ENCODE measurements at places on chromosomes 1 and 21.

DNA sequence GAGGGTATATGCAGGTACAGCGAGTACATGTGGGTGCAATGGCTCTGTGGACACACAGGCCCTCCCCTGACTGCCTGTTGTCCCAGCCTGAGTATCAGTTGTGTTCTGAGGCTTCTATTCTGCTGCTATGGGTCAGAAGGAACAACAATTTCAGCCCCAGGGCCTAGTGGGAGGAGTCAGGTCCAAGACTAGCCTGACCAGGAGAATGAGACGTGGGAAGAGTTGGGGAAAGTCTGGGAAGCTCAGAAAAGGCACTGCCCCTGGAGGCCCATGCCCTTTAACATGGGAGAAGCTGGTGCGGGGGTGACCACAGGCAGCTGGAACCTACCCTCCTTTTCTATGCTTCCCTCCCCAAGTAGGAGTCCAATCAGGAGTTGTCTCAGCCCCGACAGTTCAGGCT, 7.7 kb downstream of the IGSF8 start:
- no peak for DNase-seq

DNA sequence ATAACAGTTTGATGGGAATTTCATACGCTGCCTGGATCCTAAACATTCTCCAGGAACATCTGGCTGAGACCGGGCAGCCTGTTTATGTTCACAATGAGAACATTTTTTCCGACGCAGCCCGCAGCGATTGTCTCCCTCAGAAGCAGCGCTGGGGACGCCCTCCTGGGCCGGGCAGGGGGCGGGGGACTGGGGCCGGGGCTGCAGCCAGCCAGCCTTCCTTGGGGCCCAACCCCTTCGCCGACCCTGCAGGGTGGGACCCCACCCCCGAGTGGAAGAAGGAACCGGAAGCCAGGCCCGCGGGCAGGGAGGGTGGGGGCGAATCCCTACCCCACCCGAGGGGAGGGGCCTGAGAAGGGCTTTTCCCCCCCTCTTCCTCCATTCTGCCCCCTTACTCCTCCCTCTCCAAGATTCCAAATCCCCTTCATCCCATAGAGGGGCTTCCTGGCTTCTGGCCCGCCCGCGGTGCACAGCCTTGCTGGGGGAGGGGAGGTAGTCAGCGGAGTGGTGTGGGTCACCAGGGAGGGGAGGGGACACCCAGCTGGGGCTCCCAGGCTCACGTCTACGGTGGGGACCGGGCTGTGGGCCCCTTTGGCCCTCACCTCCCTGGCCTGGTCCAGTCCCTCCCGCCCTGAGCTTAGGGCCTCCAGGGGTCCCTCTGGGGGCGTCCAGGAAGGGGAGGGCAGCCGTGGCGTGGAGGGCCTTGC, 60.6 kb downstream of the WNT9A start:
- peak; percentile 83 for DNase-seq

DNA sequence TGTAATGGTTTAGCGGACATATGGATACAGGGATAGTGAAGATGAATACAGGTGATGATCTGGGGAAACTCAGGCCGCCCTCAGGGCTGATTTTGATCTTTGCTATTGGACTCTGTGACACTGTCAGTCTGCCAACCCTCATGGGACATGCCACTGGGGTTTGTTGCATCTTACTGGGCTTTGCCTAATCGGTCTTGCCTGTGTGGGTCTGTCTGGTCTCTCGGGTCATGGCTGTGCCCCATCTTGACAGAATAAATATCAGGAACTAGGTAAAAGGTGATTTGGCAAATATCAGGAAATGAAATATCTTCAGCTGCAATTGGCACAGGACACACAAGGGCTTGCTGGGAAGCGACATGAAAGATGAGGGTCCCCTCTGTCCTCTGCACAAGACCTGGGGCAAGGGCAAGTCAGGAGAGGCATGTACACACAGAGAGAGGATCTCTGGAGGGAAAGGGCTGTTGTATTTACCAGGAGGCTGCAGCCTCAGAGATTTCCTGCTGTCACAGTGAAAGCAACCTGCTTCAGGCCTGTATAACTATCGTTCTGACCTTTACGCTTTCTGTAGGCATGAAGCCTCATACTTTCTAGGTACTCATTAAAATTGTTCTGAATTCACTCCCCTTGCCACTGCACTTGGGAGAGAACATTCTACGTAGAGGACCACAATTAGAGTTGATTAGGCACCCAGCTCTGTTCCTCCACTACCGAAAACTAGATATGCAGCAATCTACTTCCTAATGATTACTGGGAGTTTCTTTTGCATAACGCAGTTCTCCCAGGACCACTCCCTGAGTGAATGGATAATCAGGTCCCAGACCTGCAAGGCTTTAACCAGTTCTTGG, 52.0 kb upstream of the GADD45A start:
- DNase-seq, result no peak

GRCh38 chr1:14570514-14570913, 28.0 kb upstream of the KAZN start:
- DNase-seq, result no peak

DNA sequence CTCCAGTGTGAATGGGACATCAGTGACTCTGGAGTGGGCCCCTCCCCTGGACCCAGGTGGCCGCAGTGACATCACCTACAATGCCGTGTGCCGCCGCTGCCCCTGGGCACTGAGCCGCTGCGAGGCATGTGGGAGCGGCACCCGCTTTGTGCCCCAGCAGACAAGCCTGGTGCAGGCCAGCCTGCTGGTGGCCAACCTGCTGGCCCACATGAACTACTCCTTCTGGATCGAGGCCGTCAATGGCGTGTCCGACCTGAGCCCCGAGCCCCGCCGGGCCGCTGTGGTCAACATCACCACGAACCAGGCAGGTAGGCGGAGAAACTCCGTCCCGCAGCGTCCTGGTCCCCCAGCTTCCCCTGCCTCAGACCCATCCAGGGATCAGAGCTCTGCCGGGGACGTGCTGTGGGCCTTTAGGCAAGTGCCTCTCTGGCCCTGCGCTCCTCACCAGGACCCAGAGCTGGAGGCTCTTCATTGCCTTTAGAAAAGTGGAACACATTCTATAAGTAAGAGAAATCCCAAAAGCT, 25.7 kb downstream of the EPHA8 start:
- no peak for DNase-seq

GRCh38 chr21:44424608-44425306, 30.6 kb upstream of the LRRC3 start:
- peak; percentile 55 for DNase-seq

GRCh38 chr21:27776925-27777553, 810.2 kb upstream of the ADAMTS5 start:
- no peak for DNase-seq

DNA sequence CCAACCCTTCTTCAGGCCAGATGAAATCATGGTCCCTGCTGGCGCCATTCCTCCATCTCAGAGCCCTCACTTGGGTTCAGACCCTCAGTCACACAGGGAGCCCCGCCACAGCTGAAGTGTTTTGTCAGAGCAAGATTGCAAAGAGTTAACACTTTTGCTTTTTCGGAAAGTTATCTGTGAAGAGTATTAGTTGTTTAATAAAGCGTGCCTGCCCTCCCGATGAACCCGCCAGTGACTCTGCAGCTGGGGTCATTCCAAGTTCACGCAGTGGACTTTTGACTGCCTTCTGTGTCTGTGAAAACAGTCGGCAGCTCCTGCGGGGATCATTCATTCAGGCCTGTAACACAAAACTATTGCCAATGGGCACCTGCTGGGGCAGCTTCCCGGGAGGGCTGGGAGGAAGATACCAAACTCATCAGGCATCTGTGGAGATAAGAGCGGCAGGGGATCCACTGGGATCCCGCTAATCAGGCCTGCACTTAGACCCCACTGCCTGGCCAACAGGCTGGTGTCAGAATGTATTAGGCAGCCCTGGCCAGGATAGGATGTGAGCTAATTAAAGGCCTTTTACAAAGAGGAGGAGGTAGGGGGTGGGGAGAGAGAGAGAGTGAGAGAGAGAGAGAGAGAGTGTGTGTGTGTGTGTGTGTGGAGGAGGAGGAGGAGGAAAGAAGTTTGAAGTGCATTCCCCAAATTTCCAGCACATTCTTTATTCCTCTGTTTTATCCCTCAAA, 184.5 kb downstream of the DHRS3 start:
- peak; percentile 29 for DNase-seq

DNA sequence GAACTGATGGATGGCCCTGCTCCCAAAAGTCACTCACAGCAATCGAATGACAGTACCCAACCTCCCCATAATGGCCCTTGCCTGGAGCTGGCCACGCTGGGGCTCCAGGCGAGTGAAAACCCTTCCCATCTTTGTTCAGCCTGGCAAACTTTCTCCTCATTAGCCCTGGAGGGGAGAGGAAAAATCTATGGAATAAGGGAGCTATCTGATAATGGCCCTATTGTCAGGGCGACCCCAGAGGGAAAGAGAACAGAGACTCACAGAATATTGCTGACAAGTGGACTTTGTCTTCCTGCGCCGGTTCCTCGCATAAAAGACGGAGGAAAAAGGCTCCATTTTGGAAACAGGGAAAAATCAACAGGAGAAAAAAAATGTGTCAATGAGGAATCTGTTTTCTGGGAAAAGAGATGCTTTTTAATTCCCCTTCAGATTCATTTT, 13.0 kb upstream of the ARHGEF16 start:
- no peak for DNase-seq

DNA sequence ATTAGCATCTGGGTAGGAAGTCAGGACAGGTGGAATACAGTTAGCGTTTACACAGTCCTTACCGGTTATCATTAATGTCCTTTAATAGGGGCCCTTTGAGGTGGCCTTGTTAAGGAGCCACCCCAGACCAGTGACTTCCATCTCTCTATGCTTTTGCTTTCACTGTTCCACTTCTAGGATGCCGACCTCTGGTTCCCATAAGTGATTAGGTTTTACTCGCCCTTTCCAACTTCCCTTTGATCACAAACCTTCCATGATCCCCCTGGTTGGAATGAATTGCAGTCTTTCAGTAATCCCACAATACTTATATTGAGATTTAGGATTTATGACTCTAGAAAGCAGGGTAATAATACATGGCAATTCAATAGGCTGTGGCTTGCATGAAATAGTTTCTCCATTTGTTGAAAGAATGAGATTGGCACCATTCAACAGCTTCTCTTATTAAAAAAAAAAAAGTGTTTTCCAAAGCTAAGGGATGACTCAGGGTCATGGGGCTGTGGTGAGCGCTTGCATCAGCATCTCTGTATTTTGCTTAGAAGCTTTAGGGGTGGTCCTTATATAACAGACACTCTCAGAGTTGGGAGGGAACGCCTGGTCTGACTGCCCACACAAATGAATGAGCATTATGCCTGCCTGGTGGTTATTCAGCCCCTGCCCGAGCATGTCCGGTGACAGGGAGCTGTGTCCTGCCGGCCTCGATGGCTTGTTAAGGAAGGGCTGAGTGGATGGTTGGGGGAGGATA, 110.5 kb downstream of the CNIH3 start:
- DNase-seq, result no peak

GRCh38 chr21:37551331-37551992, 184.9 kb downstream of the DYRK1A start:
- DNase-seq, result no peak

GRCh38 chr1:215720126-215720525, 153.0 kb downstream of the KCTD3 start:
- no peak for DNase-seq

DNA sequence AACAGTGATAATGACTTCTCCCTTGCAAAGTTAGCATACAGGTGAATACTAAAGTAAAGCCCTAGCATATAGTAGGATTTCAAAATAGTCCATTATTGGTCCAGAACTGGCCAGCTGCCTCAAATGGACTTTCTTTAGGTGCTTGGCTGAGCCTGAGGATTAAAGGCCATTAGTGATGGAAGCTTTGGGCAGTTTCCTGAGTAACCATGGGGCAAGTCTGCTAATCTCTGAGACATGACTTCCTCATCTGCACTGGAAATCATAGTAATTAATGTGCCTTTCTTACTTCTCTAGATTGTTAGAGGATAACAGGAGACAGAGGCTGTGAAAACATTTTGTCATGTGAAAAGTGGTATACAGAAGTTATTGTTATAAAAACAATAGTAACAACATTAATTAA, 156.5 kb upstream of the UBE2U start:
- no peak for DNase-seq

- DNase-seq, result no peak
Measured at GRCh38 chr1:91120421-91120820, 98.6 kb upstream of the ZNF644 start.

DNA sequence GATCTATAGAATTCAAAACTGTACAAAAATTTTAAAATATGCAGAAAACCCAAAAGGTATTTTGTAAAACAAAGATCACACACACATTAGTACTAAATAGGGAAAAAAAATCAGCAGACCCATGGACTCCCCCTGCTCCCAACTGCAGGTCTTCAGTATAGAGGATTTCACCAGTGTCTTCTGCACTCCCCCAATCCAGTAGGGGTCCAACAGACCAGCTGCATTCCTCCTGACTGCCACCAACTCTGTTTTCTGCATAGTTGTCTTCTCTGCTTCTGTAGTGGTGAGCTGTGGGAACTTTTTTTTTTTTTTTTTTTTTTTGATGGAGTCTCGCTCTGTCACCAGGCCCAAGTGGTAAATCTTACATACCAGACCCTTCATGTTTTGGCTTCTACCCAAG, 21.9 kb downstream of the CLCA2 start:
- no peak for DNase-seq

DNA sequence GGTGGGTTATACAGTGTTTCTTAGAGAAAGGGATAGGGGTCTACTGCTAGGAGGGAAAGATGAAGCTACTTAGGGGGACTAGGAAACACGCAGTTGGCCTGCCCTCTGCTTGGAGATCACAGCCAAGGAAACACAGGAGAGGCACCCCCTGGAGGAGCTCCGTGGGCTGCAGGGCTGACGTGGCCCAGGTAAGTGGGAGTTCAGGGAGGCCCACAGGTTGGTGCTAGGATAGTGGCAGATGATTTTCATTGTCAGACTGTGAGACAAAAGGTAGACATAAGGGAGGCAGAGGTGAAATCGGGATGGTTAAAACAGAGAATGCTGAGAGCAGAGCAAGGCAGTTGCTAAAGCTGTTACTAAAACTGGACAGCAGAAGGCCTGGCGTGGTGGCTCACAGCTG, 463.0 kb downstream of the DSCAM start:
- peak; percentile 7 for DNase-seq

DNA sequence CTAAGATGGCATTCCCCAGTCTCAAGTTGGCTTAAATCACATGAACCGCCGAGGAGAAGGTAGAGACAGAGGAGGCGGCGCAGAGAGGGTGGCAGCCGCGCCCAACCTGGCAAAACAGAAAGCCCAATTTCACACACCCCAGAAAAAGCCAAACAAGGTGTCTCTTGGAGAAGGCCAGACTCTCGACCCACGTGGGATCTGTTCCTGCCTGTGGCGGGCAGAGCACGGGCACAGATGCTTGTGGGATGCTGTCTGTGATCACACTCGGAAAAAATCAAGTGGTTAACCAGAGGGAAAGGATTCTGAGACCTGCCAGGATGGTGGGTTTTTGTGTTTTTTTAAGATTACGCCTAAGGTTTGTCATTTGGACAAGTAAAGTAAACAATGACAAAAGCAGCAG, 80.7 kb downstream of the MRPL37 start:
- DNase-seq, result no peak

DNA sequence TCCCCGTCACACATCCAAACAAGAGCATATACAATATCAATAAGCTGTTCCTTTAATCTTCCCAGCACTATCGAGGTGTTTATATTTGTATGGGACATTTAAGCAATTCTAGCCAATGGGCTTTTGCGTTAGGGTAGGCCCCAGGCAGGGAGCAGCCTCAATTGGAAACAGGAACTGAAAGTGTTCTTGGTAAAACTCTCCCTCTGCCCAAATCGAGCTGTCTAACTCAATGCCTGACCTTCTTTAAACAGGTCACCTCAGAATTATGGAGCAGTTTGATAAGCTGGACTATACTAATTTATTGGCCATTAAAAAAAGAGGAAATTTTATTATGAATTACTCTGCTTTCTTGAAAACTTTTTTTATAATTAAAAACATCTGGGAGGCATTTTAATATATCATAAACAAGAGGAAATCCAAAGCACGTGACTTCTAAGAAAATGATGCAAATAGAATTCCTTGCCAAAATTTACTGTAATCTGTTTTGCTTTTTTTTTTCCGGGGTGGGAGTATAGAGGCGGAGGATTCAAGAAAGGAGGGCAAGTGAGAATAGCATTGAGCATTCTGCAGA, 498.1 kb downstream of the LMO4 start:
- DNase-seq, result no peak
